Activated T-cell treated with anti-CD3 and anti-CD28 coated beads for 1 hour (primary cell): ENCODE measurements at places on chromosomes 1 and 21.
A peak's percentile ranks its signal among the peaks of the same experiment; 100 is the strongest.

- DNase-seq: no peak
Observed at GRCh38 chr1:200729863-200730262, 8.8 kb upstream of the CAMSAP2 start.

GRCh38 chr1:206683313-206683712 lies 1.4 kb upstream of the MAPKAPK2 start:
- no peak for DNase-seq

GRCh38 chr1:215833941-215834729 lies 267.0 kb downstream of the KCTD3 start:
- DNase-seq: no peak

DNA sequence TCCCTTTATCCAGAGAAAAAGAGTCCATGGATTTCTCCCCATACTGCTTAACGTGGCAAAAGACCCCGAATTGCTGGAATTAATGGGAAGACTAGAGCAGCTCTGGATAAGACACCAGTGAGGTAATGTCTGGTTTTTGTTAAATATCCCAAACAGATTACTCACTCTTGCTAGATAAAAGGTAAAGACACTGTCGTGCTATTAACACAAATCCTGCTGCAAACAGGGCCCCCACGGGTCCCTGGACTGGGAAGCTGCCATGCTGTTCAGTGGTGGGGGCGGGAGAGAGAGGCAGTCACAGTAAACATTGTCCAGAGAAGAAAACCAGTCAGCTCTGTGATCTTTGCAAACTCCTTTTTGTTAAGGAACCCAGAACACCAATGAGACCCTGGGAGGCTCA lies 15.2 kb upstream of the SRP9 start:
- no peak for DNase-seq

DNA sequence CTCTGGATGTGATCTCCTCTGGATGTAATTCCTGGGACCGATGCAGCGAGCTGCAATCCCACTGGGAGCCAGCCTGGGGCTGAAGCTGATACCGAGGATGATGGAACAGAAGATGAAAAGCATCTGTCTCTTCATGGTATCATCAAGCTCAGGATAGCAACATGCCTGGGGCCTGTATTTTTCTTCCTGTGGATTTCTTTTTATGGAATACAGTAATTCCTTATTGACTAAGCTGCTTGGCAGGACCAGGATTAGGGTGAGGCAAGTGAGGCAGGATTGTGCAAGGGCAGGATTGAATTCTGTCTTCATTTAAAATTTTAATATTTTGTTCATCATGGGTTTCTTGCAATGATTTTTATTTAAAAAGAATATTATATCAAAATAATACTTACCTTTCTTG lies 86.6 kb downstream of the SLC25A24 start:
- DNase-seq: no peak

GRCh38 chr1:172277275-172277674 lies 143.2 kb upstream of the C1orf105 start:
- DNase-seq: no peak

- no peak for DNase-seq
Observed at GRCh38 chr1:218990019-218990418, 183.7 kb upstream of the LYPLAL1 start.

DNA sequence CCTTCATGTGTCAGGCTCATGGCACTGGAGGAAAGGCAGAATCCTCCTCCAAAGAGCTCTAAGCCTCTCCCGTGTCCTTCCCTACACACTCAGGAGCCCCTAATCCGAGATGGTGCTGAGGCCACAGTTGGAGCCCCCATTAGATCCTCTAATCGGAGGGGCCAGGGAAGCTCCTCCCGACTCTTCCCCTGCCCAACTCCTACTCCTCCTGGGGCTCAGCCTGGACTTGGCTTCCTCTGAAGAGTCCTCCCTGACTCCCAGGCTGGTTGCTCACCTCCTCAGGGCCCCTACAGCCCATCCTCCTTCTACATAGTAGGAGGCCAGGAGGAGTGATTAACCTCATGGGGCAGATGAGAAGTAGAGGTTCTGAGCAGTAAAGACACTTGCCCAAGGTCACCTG lies 21.3 kb upstream of the CDCP2 start:
- no peak for DNase-seq

DNA sequence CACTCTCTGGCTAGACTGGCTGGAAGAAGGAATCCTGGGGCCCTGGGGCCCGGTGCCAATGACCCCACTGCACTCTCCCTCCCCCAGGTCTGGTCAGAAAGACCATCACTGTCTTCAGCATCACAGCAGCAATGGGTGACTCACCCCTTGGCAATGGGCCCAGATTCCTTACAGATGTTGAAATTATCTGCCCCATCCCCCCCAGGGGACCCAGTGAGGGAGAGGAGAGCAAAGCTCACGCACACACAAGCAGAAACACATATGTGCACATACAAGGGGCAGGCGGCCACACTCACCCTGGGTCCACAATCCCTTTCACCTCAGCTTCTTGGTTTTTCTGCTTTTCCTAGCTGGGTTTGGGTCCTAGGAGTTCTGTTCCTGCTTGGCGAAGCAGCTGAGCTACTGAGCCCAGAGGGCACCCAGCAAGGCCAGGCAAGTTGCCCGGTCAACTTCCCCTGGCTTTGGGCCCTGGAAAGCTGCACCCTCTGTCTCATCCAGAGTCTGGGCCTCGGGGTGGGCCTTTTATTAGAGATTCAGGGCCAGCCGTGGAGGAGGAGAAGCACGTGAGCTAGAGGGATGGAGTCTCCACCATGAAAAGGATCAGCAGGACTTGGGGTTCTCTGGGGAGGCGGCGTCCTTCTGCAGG lies 2.6 kb downstream of the COL16A1 start:
- DNase-seq: peak; percentile 12

- no peak for DNase-seq
Observed at GRCh38 chr1:64471218-64472039, 1.5 kb downstream of the CACHD1 start.

DNA sequence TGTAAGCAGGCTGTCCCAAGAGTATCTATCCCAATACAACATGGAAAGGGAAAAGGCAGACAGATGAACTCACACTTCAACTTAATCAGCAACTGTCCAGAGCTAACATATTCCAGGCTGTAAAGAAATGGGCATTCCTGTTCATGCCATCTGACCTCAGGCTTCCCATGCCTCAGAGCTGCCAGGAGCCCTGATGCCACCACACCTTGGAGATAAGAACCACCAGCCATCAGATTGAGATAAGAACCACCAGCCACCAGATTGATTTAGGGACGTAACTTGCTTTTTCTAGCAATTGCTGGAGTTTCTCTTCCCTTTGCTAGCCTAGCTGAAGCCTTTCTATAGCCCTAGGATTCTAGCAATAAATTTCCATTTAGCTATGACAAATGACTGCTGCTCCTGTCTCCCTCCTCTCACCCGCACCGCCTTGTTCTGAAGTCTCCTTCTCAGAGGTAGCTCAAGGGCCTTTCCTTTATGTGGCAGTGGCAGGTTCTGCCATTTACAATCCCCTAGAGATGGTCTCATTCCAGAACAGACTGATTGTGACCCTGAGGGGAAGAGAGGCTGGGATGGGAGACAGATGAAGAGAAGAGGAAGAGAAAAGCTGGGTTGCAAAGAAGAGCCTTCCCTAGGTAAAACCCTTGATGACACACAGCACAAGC lies 88.0 kb upstream of the CTTNBP2NL start:
- DNase-seq: no peak

DNA sequence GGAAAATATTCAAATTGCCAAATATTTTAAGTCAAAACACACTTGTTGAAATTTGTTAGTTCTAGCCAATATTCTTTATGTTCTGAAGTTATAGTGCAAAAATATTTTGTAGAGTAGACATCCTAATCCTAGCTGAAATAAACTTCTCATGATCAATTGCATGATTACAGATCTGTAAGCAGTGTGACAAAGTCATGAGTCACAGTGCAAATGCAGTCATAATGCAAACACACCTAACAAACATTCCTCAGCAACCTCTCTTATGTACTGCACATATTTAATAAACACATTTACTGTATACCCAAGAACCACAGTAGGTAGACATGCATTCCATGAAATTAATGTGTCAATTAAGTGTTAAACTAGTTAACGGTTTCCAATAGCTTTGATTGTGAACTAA lies 1857.4 kb downstream of the NCAM2 start:
- no peak for DNase-seq

- no peak for DNase-seq
Observed at GRCh38 chr1:39021426-39021825, 4.7 kb upstream of the NDUFS5 start.
